ENCODE measurements at places on chromosomes 7 and 10.

GRCh38 chr10:110643653-110644597 is at the start of gene RBM20:
RBM20 (plus strand) TSS chr10:110644336; CDS start chr10:110644455, 119 bp downstream.
- peak within 1 kb of the TSS; percentile 73 for H3K4me3 ChIP-seq
- H3K4me1 ChIP-seq: peaks cover 31% of the 10 kb centered on the region
- peak; percentile 58 for DNase-seq
- no peaks in the 10 kb centered on the region for H3K36me3 ChIP-seq
- H3K27me3 ChIP-seq: peaks cover 61% of the 10 kb centered on the region

GRCh38 chr10:43221419-43222209 is 45.3 kb downstream of the RASGEF1A start:
- peaks cover 25% of the 10 kb centered on the region for H3K4me1 ChIP-seq
- peak; percentile 28 for DNase-seq

DNA sequence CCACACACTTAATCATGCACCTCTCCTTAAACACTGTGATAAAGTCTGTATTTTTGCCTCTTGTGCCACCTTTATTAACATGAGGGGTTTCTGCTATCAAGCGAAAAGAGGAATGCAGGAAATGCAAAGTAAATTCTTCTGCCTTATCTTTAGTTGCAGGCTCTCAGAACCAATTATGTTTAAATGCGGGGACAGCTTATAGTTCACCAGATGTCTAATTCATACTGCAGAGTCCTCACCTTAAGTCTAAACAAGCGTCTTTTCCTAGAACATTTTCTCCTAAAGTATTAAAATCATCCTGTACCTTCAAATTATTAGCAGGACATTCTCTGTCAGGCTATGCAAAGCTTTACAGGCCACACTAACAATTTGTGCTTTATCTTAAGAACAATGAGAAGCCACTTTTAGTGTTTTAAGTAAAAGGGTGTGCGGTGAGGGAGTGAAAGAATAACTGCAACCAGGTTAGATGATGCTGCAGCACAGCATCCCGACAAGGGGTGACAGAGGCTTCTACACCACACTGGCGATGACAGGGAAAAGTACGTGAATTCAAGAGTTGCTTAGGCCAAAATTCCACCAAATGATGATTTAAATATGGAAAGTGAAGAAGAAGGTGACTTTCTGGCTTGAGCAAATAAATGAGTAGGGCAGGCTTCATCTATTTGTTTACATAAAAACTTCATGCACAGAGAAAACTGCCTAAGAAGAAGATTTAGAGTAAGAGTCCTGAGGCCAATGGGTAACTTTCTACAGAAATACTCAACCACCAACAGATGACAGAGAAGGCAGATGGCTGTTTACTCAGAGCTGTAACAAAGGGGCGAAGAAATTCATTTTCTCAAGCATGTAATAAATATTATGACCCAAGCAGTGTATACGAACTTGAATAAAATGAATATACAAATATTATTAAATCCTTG is 36.0 kb downstream of the EZH2 start:
- no peak overlapping the region for H3K27ac ChIP-seq
- DNase-seq: no peak
- peaks cover 56% of the 10 kb centered on the region for H3K4me1 ChIP-seq
- H3K4me3 ChIP-seq: no peak overlapping the region
- no peaks in the 10 kb centered on the region for H3K27me3 ChIP-seq

GRCh38 chr10:6017781-6018354 is 40.5 kb upstream of the IL15RA start:
- H3K36me3 ChIP-seq: peaks cover 99% of the 10 kb centered on the region
- H3K4me1 ChIP-seq: peaks cover 79% of the 10 kb centered on the region
- peak overlapping the region; percentile 88 for H3K27ac ChIP-seq
- DNase-seq: no peak

- no peak overlapping the region for H3K4me3 ChIP-seq
- no peaks in the 10 kb centered on the region for H3K36me3 ChIP-seq
- peaks cover 10% of the 10 kb centered on the region for H3K27me3 ChIP-seq
- H3K4me1 ChIP-seq: no peaks in the 10 kb centered on the region
- no peak for DNase-seq
- H3K27ac ChIP-seq: no peak overlapping the region
These were observed 78.5 kb downstream of the CREB5 start for GRCh38 chr7:28490831-28491230.

GRCh38 chr7:98826811-98827231 is 43.0 kb downstream of the TMEM130 start:
- no peaks in the 10 kb centered on the region for H3K4me1 ChIP-seq
- H3K27me3 ChIP-seq: peaks cover 20% of the 10 kb centered on the region
- no peaks in the 10 kb centered on the region for H3K36me3 ChIP-seq
- no peak for DNase-seq
- no peak overlapping the region for H3K4me3 ChIP-seq
- no peak overlapping the region for H3K27ac ChIP-seq
